Lower lobe of right lung (tissue), 2 donors: ENCODE measurements at places on chromosomes 16 and 17. TPM values are rescaled to one million over a fixed set of nuclear protein-coding genes. Genes with fewer than 3 reads are reported as not detected.

The ARHGAP44 gene
- 39.0 TPM for total RNA-seq

- no peak for DNase-seq
These were observed 761 bp downstream of the NOL3 start for GRCh38 chr16:67170949-67171649.

GRCh38 chr16:77686385-77686784, 35.9 kb upstream of the NUDT7 start:
- no peak for DNase-seq

- DNase-seq = peak; percentile 52
These were observed 1.4 kb downstream of the YPEL2 start for GRCh38 chr17:59332749-59333377.

DNA sequence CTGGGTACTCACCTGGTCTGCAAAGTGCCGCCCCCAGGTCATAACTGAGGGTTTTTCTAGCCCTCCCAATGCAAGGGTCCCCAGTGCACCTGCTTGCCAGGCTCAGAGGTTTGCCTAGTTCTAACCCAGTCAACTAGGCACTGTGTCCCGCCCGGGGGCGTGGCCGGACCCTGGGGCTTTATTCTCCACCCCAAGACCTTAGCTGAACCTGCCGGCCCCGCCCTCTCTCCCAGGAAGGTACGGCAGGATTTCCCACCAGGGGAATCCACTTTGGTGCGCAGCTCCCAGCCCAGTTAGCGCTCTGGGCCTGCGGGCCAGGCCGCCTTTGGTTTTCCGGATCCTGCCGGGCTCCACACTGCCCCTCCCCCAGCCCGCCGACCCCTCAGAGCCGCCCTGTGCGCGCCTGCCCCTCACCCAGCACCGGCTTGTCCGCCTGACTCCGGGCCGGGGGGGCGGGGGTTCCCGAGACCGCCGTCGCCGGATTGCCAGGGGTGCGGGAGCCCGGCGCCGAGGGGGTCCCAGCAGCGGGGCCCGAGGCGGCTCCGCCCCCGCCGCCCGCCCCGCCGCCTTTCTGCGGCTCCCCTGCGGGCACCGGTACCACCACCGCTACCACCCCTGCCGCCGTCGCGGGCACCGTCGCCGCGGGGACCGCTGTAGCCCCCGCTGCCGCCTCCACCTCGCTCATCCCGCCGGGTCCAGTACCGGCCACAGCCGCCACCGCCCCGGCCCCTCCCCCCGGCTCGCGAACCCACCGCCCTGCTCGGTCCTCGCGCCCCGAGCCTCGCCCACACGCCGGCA, 424 bp downstream of the YBX2 start:
- DNase-seq = peak; percentile 67

- DNase-seq = no peak
These were observed 297.4 kb downstream of the CNTNAP4 start for GRCh38 chr16:76574651-76575050.

- DNase-seq = no peak
These were observed 39.8 kb downstream of the TLE7 start for GRCh38 chr16:71402007-71402406.
